ENCODE measurements at places on chromosomes 16 and 17.
A peak's percentile ranks its signal among the peaks of the same experiment; 100 is the strongest.

DNA sequence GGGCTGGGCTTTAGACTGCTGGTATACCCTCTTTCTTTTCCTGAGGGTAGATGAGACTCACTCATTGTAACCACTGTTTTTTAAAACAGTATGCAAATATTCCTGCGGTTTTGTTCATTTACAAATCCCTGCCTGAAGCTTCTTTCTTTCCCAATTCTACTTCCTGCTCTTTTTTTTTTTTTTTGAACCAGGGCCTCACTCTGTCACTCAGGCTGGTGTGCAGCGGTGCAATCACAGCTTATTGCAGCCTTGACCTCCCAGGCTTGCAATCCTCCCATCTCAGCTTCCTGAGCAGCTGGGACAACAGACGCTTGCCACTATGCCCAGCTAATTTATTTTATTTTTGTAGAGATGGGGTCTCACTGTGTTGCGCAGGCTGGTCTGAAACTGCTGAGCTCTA, 8.0 kb upstream of the SULT1A1 start:
- DNase-seq = no peak

GRCh38 chr16:27318392-27319256, 4.8 kb downstream of the IL4R start:
- DNase-seq = peak; percentile 70

- no peak for DNase-seq
Measured at GRCh38 chr17:39953471-39953888, 9.3 kb upstream of the GSDMA start.

GRCh38 chr17:5975661-5976060, 94.5 kb upstream of the WSCD1 start:
- DNase-seq = no peak

DNA sequence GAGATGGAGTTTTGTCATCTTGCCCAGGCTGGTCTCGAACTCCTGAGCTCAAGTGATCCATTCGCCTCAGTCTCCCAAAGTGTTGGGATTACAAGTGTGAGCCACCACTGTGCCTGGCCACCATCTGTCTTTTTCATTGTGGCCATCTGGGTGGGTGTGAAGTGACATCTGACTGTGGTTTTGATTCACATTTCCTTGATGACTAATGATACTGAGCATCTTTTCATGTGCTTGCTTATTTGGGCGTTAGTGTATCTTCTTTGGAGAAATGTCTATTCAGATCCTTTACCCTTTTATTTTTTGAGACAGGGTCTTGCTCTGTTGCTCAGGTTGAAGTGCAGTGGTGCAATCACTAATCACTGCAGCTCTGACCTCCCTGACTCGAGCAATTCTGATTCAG, 53.9 kb upstream of the ERN1 start:
- DNase-seq = no peak

- DNase-seq = no peak
Measured at GRCh38 chr17:8776248-8776647, 17.9 kb upstream of the SPDYE4 start.

- DNase-seq = no peak
Measured at GRCh38 chr16:67673712-67674580, 7.3 kb downstream of the C16orf86 start.

DNA sequence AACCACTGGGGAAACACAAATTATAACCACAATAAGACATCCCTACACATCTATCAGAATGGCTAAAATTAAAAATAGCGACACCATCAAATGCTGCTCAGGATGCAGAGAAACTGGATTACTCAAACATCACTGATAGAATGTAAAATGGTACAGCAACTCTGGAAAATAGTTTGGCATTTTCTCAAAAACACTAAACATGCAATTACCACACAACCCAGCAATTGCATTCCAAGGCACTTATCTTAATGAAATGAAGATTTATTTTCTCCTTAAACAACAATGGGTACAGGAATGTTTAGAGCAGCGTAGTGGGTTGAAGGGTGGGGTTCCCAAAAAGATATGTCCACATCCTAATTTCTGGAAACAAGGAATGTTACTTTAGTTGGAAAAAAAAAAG, 309.0 kb upstream of the PMFBP1 start:
- no peak for DNase-seq

GRCh38 chr16:2058872-2059271, 11.1 kb downstream of the TSC2 start:
- DNase-seq = no peak

DNA sequence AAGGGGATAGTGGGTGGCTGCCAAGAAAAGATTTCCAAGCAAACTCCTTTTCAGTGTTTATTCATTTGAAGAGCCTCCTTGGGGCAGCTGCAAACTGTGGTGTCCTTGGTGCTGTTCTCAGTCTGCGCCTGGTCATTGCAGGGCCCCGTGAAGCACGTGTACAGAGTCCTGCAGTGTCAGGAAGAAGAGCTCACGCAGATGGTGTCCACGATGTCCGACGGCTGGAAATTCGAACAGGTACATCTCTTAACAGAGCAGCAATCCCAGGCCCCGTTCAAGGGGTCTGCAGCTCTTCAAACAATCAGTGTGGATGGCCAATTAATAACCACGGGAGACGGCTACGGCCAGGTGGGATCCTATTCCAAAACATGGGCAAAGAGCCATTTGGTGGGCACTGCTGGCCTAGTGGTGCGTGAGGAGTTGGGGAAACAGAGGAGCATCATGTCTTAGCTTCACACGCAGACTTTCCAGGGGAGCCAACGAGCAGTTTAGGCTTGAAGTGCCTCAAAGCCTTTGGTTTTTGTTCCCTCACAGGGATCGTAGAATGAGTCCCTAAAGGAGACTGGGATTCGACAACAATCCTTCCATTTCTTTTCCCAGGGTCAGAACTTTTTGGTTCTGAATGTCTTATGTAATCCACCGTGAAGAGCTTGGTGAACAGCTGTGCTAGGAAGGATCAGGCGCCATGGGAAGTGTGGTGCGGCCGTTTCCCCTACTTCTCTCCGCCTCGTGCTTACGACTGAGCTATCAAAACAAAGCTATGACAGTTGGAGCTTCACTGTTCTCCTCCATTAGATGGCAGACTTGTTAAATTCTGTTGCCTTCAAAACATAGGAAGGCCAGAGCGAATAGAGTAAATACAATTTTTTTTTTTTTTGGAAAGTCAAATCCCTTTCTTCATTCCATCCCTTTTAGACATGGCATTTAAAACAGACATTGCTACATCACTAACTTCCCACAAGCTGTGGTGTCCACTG, 12.6 kb downstream of the KCTD2 start:
- DNase-seq = no peak

Data from SIG-M5 (cell line).